ENCODE measurements at places on chromosomes 11 and 22. TPM values are rescaled to one million over a fixed set of nuclear protein-coding genes. Genes with fewer than 3 reads are reported as not detected.

DDT gene
- total RNA-seq = 127 TPM

DDIAS gene
- total RNA-seq = 1.4 TPM

MUC6 gene
- total RNA-seq = not detected

SPA17 gene
- 13.0 TPM for total RNA-seq

GAB2 gene
- 16.1 TPM for total RNA-seq

CDCA5 gene
- total RNA-seq = 13.4 TPM

OR5B21 gene
- total RNA-seq = not detected

OR52I2 gene
- not detected for total RNA-seq

ARRB1 gene
- 13.6 TPM for total RNA-seq

OR56A5 gene
- not detected for total RNA-seq

ANKK1 gene
- not detected for total RNA-seq

NXPE4 gene
- total RNA-seq = not detected

BMAL1 gene
- 7.3 TPM for total RNA-seq

INS gene
- total RNA-seq = not detected

OR52H1 gene
- 0.56 TPM for total RNA-seq

RASD2 gene
- total RNA-seq = 0.56 TPM

GGTLC3 gene
- total RNA-seq = not detected

DEPDC7 gene
- 5.1 TPM for total RNA-seq

PPFIBP2 gene
- 20.3 TPM for total RNA-seq

OMP gene
- 0.56 TPM for total RNA-seq

CSF2RB gene
- 4.5 TPM for total RNA-seq

IL18 gene
- under 0.01 TPM for total RNA-seq

TSSK2 gene
- total RNA-seq = not detected

TESMIN gene
- total RNA-seq = 0.19 TPM

ZNF280B gene
- total RNA-seq = 0.58 TPM

C22orf15 gene
- total RNA-seq = 0.19 TPM

TEX12 gene
- not detected for total RNA-seq

UBQLN3 gene
- not detected for total RNA-seq

CD3D gene
- total RNA-seq = not detected
